Left kidney (tissue), 8 donors: ENCODE measurements at places on chromosomes 7 and 10.

DNA sequence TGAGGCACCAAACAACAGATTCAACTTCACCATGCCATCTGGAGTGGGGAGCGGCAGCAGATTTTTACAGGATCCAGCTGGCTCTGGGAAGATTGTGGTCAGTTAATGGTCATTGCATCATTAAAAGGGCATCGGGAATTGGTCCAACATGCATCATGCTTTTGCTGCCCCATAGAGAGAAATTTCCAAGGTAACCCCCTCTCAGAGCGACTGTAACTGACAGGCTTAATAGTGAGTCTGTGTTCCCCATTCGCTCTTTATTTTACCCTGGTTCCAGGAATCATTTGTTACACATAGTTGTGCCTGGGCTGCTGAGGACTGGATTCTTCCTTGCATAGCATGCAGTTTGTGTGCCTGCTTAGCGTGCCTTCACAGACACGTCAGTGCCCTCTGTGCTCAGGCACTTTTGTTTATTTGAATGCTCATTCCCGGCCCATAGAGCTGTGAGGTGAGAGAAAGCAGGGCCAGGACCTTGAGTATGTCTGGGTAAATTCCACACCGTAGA is 49.9 kb downstream of the CDHR3 start:
- DNase-seq = no peak

DNA sequence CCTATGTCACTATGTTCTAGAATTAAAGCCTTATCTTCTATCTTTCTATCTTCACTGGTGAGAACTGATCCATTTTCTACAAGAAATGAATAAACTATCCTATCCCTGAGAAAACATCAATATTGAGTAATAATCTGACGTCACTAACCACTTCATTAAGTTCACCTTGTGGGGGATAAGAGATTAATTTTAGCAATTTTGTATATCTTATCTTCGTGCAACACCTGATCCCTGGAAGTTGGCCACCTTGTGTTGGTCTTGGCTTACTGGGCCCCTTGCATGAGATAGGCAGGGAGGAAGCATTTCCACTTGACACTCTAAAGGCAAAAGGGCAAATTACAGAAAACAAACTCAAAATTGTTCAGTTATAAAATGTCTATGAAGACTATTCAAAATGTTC is 20.1 kb upstream of the OR6B1 start:
- no peak for DNase-seq

GRCh38 chr7:110129159-110129558 is 961.8 kb upstream of the LRRN3 start:
- no peak for DNase-seq

GRCh38 chr7:70082099-70082611 is 483.9 kb downstream of the AUTS2 start:
- DNase-seq = no peak

DNA sequence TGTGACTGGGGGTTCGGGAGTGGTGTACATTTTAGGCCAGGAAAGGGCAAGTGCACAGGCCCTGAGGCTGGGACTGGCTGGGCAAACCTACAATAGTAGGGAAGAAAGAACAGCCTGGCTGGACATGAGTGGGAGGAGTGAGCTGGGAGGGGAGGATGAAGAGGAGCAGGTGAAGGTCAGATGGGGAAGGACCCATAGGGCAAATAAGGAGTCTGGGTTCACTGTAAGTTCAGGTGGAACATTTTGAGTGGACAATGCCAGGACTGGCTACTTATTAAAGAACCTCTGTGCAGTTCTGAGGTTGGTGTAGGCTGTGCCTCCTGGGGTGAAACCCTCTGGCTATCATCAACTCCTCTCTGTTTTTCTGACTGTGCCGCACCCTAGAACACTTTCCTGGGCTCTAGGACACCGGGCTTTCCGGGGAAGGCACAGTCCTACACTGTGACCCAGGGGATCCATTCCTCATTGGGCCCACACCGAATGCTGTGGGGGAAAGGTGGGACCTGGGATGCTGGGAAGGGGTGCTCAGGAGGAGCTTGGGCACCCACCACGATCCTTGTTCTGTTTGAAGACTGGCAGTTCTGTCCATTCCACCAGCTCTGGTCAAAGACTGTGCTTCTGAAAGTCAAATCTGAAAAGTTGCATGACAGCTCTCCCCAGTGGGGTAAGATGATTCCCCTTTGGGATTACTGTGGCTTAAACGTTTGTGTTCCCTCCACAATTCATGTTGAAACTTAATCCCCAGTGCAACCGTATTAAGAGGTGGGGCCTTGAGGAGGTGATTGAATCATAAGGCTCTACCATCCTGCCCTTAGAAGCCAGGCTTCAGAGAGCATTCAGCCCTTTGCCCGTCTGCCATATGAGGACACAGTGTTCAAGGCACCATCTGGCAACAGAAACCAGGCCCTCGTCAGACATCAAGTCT is 4.0 kb upstream of the MMP21 start:
- DNase-seq = no peak

GRCh38 chr7:4233621-4234497 is 448.2 kb upstream of the FOXK1 start:
- DNase-seq = no peak

DNA sequence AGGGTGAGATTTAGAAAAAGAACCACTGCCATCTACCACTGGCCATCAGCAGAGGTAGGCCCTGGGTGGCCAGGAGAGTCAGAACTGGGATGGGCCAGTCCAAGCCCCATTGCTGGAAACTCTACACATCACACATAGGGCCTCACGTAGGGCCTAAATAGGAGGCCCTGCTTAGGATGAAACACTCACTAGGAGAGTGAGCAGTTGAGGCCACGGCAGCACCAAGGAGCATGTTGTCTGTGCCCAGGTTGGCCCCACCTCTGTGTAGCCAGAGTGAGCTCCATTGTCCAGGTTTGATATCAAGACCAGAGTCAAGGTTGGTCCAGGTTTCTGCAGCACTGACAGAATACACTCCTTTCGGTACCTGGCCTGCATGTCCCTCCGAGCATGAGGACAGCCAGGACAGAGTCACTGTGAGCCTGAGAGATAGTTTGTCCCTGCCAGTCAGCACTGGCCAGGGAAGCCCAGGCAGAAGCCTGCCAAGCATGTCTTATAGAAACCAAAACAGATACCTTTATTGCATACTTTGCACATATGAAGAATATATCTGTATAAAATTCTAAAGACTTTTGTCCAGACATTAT is 77.9 kb upstream of the CAMK2B start:
- no peak for DNase-seq

GRCh38 chr7:17212188-17212587 is 86.3 kb upstream of the AHR start:
- no peak for DNase-seq

DNA sequence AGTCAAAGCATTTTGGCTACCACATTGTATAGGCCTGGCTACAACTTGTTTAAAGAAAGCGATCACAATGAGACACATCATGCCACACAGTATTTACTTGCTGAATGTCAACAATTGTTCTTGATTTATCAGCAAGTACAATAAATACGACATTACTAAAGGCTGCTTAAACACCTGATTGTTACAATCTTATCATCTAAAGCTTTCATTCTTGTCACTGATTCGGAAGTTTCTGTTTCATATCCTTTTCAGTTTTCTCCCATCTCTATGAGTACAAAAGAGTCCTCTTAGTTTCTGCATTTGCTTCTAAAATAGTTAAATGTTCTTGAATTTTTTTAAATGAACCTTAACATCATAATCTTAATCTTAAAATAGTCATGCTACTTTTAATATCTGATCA is 128.1 kb upstream of the LRRN3 start:
- no peak for DNase-seq

DNA sequence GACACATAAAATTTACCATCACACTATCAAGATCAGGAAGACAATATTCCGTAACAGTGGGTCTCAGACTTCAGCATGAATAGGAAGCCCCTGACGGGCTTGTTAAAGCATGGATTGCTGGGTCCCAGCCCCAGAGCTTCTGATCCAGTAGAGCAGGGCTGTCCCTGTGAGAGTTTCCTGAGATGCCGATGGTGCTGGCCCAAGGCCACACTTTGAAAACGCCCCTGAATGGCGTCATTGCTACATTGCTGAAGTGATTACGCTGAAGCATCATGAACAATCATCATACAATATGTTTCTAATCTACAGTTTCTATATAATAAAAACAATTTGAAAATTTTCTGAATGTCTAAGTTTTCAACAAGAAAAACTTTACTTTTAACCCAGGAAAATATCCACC is 38.0 kb upstream of the TMEM72 start:
- DNase-seq = no peak

GRCh38 chr7:4661871-4662270 is 20.2 kb upstream of the FOXK1 start:
- no peak for DNase-seq

GRCh38 chr7:117775801-117776200 is 97.4 kb downstream of the CTTNBP2 start:
- DNase-seq = no peak

GRCh38 chr10:24430591-24430990 is 221.7 kb downstream of the KIAA1217 start:
- DNase-seq = no peak

GRCh38 chr7:47404010-47404409 is 177.9 kb downstream of the TNS3 start:
- no peak for DNase-seq

- DNase-seq = no peak
These were observed 139.5 kb upstream of the STK17A start for GRCh38 chr7:43443381-43443780.

DNA sequence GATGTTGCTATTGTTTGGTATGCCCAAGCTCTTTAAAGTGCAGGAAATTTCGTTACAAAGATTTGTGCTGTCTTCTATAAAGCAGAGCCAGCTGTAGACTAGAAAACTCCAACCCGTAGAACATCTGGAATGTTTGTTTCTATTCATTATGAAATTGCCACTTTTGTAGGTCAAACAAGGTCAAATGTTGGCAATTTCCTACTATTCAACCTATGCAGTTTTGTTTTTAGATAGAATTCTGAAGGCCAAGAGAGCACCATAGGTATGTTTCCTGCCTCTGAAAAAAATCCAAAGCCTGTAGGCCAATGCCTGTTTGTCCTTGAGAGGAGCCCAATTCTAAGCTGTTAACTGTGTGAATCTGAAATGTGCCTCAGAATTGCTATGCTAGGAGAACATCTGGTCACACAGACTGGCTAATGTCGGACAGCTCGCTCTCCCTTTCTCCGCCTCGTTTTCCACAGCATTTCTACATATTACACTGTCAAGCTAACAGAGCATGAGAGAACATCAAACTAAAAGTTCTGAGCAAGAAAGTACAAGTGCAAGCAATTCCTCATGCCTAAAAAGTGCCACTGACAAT is 267.2 kb upstream of the LRGUK start:
- DNase-seq = no peak
